ENCODE measurements at places on chromosomes 12 and 14.

DNA sequence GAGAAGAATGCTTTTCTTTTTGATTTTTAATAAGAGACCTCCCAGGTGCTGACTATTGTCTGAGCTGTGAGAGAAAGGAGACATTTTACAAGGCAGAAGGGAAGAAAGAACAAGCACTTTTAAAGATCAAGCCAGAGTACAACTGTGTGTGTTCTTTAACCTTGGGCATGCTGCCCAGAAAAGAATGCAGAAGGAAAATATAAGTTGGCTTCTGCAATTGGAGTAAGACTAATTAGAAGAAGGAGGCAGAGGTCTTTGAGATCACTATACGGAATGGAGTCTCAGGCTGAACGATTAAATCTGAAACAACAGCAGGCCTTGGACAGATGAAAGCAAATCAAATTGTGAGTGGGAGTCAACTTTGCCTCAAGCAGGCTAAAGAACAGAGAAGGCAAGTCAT lies 230.5 kb downstream of the ATP23 start:
- DNase-seq, result no peak

DNA sequence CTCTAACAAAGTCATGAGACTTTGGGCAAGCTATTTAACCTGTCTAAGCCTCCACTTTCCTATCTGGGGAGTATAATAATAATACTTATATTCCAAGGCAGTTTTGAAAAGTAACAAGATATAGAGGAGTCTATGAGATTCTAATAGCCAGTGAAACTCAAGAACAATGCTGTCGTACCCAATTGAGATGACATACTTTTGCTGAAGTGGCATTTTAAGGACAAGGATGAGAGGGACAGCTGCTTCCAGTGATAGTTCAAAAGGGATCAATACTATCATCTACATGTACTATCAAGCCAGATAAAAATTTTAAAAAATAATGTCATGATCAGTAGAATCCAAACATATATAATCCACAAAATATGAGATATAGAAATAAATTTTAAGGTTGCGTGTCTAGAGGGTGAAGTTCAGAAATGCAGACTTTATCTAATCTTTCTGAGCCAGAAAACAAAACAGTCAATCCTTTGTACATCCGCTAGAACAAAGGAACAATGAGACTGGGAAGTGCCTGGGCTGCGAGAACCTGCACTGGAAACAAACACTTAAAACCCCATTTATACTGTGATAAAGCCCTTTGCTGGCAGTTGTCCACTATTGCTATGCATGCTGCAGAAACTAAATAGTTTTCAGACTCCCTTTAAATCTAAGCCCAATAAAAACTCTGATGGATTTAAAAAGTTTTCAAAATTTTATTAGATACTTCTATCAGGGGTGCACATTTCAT lies 38.6 kb downstream of the PTPRB start:
- DNase-seq, result no peak

DNA sequence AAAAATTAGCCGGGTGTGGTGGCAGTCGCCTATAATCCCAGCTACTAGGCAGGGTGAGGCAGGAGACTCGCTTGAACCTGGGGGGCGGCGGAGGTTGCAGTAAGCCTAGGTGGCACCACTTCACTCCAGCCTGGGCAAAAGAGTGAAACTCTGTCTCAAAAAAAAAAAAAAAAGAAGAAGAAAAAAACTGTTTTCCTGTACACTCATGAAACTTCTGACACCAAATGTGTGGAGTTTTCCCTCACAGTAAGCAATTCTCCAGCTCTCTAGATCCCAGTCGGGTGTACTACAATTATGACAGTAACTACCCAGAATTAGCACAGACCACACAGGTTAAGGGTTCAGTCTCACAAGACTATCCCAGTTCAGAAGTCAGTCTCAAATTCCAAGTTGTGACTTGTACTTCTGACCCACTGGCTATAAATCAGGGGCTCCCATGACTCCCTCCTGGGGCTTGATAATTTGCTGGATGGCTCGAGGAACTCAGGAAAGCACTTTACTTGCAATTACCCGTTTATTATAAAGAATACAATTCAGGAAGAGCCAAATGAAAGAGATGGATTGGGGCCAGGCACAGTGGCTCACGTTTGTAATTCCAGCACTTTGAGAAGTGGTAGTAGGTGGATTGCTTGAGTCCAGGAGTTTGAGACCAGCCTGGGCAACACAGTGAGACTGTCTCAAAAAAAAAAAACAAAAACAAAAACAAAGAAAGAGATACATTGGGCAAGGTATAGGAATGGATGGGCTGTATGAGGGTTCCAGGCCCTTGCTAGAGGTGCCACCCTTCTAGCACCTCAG lies 12.4 kb upstream of the ARF6 start:
- no peak for DNase-seq

GRCh38 chr12:31117203-31118011 lies 43.7 kb downstream of the DDX11 start:
- no peak for DNase-seq

DNA sequence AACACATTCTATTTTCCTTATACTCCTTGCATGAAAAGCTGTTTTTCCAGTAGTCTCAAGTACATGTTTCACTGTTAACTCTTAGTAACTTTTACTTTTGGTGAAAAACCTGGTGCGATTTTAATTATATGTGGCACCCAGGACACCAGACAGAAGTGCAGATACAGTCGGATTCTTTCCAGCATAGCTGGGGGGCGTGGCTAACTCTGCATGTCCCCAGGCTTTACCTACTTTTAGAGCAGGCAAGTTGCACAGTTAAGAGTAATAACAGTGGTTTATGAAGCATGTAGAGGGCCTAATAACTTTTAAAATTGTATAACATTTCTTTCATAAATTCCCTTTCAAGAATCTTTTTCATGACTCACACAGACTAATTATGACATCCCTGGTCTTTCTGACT lies 70.7 kb downstream of the HSD17B6 start:
- no peak for DNase-seq

DNA sequence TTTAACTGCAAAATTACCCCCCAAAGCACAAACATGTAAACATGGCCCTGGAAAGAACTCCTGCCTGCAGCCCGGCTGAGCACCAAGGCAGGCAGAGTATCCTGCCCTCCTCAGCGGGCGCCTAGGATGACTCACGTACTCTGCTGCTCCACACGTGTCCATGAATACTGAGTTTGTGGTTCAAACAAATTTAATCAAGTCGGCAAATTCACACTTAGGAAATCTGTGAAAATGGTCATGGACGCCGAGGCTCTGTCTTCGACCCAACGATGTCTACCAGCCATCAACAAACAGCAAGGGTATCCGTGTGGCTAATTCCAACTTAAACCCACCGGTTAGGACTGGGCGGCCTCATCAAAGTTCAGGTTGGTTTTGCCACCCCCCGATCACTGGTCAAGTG lies 25.5 kb downstream of the GOLGA3 start:
- no peak for DNase-seq

GRCh38 chr12:24232531-24232930 lies 283.1 kb upstream of the SOX5 start:
- no peak for DNase-seq

DNA sequence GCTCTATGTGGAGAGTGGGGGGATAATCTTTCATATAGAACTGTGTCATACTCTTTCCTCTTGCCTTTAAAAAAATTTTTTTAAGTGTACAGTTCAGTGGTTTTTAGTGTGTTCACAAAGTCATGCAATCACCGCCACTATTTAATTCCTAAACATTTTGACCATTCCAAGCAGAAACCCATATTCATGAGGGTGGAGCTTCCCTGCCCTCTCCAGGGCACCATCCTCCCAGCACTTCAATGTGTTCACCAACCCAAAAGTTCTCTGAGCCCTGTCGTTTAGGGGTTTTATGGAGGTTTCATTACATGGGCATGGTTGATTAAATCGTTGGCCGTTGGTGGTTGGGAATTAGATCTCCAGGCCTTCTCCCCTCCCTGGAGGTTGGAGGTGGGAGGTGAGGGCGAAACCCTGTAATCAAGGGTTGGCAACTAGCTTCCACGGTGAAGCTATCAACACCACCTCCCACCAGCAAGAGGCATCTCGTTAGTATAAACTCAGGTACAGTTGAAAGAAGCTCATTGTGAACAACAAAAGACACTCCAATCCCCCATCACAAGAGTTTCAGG lies 42.8 kb upstream of the WNK1 start:
- no peak for DNase-seq

GRCh38 chr14:65303190-65303898 lies 109.2 kb upstream of the FUT8 start:
- DNase-seq, result no peak

GRCh38 chr14:75279763-75280290 lies 1.2 kb downstream of the FOS start:
- DNase-seq, result no peak

DNA sequence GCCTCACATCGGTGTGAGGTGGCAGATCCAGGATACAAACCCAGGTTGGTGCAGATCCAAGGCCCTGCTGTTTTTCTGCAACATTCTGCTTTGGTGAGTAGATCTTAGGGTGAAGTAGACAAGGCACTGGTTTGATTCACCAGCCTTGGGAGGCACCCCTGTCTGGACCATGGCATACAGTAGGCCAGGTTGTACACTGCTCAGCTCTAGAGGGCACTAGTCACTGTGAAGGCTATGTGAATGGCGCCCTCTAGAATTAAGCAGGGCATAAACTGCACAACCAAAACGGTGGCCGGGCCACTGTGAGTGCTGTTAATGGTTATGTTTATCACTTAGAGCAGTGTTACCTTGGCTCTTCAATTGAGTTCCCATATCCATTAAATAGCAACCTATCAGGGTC lies 280.6 kb upstream of the PWP1 start:
- no peak for DNase-seq

DNA sequence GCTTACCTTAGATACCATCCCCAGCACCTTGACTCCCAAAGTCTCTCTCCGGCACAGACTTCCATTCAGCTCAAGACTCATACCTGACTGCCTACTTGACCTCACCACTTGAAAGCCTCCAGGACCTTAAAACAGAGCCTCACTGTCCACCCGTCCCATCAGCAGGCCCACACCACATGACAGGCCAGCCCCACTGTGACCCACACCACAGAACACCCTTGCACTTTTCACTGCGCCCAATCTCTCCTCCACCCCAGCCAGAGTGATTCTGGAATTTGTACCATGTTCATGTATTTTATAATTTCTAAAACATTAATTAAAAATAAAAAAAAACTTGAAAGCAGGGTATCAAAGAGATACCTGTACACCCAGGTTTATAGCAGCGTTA lies 28.0 kb upstream of the PLEKHG6 start:
- DNase-seq, result no peak

- DNase-seq, result no peak
Observed at GRCh38 chr14:67492538-67492937, 4.0 kb upstream of the TMEM229B start.

DNA sequence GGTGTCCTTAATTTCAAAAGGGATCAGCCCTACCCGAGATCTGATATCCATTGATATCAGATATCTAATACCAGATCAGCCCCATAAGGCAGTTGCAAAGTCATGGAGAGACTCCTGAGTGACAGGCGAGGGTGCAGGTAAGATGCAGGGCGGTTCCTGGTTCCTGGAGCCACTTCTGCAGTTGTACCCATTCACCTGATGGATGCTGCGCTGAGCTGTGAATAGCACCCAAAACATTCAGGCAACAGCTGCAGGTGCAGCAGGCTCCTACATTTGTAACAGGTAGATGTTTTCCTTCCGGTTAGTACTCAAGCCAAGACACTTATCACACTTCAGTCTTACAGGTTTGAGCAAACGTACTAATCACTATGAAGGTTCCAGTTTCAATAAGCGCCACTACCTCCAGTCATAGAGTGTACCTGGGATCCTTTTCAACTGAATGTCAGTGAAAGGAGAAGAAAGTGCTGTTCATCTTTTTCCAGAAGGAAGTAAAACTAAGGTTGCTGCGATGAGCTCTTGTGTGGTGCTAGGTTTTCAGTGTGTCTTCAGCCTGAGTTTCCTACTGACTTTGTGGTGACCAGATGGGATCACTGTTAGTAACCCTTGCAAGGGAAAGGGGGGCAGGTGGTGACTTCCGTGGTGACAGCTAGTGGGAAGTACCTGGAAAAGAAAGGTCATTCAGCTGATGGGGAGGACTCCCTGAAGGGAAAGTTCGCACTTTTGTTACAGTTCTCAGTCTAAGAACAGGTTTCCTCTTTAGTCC lies 1.9 kb downstream of the ATP6V0A2 start:
- DNase-seq, result no peak
